Activated naive CD4-positive, alpha-beta T cell treated with anti-CD3 and anti-CD28 coated beads, Interleukin-2, amount 10 ng/mL, durations not matched to agents 7 days and 5 days (primary cell): ENCODE measurements at places on chromosomes 5 and 9.

GRCh38 chr5:82347201-82347865, 69.2 kb upstream of the RPS23 start:
- no peak for DNase-seq

DNA sequence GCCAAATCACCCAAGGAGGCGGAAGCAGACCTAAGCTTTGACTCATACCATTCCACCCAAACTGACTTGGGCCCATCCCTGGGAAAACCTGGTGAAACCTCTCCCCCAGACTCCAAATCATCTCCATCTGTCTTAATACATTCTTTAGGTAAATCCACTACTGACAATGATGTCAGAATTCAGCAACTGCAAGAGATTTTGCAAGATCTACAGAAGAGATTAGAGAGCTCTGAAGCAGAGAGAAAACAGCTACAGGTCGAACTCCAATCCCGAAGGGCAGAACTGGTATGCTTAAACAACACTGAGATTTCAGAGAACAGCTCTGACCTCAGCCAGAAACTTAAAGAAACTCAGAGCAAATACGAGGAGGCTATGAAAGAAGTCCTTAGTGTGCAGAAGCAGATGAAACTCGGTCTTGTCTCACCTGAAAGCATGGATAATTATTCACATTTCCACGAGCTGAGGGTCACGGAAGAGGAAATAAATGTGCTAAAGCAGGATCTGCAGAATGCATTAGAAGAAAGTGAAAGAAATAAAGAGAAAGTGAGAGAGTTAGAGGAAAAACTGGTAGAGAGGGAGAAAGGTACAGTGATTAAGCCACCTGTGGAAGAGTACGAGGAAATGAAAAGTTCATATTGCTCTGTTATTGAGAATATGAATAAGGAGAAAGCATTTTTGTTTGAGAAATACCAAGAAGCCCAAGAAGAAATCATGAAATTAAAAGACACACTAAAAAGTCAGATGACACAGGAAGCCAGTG, 15.8 kb upstream of the TTC23L start:
- DNase-seq, result no peak

DNA sequence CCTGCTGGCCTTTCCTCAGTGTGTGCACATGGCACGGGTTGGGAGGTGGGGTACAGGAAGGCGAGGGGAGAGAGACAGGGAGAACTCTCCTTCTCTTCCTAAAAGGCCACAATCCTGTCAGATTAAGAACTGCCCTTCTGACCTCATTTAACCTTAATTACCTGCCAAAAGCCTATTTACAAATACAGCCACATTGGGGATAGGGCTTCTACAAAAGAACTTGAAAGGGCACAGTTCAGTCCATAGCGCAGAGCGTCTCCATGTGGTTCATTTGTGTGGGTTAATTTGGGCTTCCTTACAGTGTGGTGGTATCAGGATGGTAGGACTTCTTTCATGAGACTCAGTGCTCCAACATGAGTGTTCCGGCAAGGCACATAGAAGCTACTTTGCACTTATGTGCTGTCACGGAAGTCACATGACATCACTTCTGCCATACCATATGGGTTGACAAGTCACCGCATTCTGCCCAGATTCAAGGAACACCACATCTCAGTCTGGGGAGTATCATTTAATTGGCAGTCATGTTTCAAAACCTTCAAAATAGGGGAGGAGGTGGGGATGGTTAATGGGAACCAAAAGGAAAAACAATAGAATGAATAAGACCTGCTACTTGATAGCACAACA, 46.8 kb downstream of the NLN start:
- DNase-seq, result no peak

GRCh38 chr9:5698810-5699556, 70.1 kb downstream of the RIC1 start:
- no peak for DNase-seq
